ENCODE measurements at places on chromosomes 2 and 18.

DNA sequence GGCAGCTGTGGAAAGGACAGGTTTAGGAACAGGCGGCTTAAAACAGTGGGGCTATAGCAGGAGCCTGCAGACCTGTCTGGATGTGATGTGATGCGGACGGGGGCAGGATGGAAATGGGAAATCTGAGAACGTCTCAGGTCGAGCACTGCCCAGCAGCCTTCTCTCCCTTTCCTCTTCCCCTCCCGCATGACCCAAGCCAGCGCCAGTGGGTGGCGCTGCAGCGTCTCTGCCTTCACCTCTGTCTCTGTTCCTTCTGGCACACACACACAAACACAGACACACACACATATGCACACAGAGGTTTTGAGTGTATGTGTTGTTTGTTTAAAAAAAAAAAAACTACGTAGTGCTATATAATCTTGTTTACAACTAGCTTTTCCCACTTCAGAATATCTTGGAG lies 82.0 kb upstream of the SLC66A3 start:
- DNase-seq, result no peak

DNA sequence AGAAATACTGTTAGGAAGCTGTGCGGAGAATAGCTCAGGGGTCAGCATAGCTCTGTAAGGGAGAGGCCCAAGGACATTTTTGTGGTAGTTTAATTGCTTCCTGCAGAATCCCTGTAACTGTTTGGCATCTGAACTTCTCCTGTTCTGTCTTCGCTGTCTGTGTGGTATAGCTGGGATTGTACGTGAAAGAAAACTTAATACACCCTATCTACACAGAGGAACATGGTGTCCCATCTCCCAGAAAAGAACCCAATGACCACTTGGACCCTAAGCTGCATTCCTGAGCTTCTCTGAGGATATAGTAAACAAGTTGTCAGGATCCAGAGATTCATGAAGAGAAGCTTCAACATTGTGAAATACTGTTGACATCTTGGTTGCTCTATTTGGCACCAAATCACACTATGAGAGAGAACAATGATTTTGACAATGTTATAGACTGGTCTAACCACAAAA lies 81.3 kb downstream of the CDC42EP3 start:
- DNase-seq, result no peak

DNA sequence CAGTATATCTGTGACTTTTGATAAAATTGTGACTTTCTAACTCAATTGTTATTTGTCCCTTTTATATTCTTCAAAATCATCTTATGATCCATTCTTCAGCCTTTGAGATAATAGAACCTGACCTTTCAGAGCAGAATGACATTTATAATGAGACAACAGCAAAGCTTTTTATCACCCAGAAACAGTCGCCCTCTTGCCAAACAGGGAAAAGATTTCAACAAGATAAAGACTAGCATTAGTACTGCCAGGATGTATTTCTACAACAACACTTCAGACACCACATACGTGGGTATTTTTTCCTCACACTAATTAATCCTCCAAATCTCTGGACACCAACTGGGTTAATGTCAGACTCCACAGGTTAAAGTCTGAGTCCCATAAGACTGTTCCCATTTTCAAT lies 249.0 kb downstream of the ZNF804A start:
- DNase-seq, result no peak

- no peak for DNase-seq
Observed at GRCh38 chr2:230899287-230899686, 25.8 kb downstream of the GPR55 start.

DNA sequence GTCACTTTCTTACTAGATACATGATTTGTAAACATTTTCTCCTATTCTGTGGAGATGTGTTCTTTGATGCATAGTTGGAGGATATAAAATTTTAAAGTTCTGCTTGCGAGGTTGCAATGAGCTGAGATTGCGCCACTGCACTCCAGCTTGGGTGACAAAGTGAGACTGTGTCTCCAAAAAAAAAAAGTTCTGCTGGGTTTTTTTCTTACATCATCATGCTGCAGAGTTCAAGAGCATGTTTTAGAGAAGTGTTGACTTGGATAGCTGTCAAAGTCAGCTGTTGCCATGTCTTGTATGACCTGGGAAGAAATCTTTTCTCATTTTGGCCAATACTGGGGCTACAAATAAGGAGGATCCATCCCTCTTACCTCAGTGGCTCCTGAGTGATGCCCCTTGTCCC lies 71.3 kb downstream of the UGGT1 start:
- no peak for DNase-seq

DNA sequence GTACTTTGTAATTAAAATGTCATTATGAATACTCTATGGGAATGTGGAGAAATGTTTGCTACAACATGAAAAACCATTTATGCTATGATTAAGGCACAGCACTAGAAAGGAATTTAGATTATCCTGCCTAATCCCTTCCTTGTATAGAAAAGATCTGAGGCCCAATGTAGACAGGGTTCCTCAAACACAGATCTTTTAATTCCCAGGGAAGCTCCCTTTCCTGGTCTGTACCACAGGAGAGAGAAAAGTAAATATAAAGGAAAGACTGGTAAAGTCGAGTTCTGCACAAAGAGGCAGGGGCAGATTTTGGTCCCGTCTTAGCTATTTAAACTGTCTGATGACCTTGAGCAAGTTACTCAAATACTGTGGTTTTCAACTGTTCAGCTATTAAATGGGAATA lies 84.7 kb downstream of the ICA1L start:
- no peak for DNase-seq

- no peak for DNase-seq
Observed at GRCh38 chr2:217120429-217120828, 260.6 kb upstream of the TNP1 start.

- no peak for DNase-seq
Observed at GRCh38 chr2:44455877-44456276, 94.1 kb downstream of the CAMKMT start.

DNA sequence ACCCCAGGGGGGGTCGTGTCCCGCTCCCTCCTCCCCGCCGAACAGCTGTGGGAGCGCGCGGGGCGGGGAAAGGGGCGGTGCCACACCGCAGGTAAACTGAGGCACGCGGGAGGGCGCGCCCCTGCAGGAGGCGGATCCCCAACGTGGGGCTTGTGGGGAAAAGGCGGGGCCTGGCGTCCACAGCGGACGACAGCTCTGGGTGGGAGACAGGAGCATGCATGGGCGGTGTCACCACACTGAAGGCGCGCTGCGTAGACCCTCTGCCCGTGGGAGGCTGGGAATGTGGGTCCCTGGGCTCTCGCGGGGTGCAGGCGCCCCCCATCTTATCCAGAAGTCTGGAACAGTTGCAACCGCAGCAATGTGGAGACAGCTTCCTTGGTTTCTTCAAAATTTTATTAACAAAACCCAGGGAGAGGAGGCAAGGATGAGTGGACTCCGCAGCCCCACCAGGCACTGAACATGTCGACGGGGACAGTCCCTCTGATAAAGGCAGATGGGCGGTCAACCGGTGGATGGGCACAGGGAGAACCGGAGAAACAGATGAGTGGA lies 723 bp upstream of the MBD1 start:
- no peak for DNase-seq

GRCh38 chr2:238322001-238322411 lies 1.7 kb downstream of the TRAF3IP1 start:
- DNase-seq, result no peak

DNA sequence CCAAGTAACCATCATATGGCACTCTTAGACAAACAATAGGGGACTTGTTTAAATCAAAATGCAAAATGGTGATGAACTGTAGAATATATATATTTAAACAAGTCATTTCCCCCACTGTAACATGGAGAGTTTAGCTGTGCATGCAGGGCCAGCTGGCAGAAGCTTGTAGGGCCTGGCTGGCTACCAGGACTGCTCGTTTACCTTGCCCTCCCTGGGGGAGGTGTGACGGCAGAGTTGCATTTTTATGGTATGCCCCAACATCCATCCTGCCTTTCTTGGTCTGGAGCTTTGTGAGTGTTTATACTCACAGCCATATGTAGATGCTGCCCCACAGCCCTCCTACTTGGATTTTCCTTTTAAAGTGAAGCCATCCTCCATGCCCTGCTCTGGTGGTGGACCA lies 101.7 kb upstream of the ZFP36L2 start:
- no peak for DNase-seq

DNA sequence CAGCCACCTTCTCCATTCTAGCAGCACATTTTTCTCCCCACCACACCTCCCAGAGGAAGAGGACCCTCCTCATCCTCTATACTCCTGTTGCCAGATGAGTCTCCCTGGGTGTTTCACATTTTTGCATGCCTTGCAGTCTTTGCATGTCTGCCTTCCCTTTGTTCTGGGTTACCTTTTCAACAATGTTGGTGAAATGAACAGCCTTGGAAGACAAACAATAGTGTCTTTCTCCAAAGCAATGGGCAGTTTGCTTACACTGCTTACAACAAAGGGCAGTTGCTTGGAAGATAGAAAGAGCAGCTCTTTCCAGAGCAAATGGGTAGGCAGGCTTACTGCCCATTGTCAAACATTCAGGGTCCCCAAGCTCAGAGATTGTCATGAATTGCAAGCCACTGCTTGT lies 14.5 kb upstream of the SEH1L start:
- no peak for DNase-seq

DNA sequence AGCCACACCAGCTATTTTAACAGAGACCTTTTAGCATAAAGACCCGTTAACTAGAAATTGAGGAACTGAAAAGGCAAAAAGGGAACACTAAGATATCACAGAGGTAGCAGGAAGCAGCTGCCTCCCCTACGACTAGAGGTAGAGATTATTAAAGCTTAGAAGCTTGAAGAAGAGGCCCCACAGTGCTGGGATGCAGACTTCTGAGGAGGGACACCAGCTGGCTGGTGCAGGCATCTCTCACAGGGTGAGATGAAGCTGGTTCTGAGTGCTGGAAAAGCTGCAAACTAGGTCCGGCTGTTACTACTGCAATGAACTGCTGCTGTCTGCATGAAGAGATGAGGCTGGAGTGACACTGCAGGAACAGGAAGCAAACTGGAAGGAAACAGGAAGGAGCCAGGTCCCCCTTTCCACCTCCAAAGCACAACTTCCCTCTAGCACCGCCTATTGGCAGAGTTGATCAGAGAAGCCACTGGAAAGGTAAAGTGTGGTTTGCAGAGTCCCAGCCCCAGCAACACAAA lies 61.2 kb upstream of the MRPS9 start:
- DNase-seq, result no peak

DNA sequence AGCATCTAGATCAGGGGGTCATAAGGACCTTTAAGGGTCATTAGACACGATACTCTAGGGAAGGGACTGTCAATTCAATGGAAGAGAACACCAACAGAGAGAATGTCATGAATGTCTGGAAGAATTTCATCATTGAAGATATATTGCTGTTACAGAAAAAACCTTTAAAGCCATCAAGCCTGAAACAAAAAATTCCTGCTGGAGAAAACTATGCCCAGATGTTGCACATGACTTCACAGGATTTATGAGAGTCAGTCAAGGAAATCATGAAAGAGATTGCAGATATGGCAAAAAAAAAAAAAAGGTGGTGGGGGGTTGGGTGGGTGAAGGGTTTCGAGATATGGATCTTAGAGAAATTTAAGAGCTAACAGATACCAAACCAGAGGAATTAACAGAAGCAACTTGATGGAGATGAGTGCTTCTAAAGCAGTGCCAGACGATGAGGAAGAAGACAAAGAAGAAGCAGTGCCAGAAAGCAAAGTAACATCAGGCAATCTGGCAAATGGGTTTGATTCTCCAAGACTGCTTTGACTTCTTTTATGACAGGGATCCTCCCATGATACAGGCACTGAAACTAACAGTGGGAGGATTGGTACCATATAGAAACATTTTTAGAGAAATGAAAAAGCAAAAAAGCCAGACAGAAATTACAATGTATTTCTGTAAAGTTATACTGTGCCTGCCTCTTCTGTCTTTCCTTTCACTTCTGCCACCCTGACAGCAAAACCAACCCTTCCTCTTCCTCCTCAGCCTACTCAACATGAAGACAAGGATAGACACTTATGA lies 28.5 kb downstream of the MAP4K3 start:
- DNase-seq, result no peak

GRCh38 chr2:202042444-202042843 lies 8.8 kb downstream of the FZD7 start:
- no peak for DNase-seq

GRCh38 chr2:213551526-213551925 lies 267.3 kb downstream of the SPAG16 start:
- no peak for DNase-seq

DNA sequence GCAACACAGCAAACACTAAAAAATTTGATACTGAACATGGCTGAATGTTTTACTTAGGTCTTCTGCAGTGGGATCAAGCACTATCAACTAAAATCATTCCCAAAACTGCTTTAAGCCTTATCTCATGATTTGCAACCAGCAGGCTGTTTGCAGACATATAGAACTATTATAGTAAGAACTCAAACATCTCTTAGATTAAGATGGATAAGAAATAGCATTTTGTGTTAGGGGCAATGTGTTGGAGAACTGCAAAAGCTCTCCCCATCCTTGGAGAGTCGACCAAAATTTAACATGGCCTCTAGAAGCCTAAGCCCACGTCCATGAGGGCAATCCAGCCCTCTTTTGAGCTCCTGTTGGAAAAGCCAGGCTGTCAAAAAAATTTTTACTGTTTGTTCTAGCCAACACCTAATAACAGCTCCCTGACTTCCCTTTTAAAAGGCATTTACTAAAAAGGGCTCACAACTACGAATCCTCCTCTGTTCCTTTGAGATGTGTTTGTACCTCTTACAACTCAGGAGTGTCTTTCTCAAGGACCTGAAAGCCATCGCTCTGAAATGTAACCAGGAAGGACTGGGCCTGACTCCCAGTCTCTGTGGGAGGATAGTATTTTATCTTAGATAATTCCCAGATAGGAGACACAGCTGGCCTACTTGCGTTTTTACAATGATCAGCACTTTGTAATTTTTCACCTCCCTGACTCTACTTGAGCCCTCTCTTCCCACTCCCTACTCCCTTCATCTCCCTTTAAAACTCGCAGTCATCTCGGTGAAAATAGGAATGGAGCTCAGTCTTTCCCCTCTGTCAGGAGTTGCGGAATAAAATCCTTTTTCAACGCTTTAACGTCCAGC lies 1.4 kb downstream of the KRCC1 start:
- DNase-seq, result no peak

DNA sequence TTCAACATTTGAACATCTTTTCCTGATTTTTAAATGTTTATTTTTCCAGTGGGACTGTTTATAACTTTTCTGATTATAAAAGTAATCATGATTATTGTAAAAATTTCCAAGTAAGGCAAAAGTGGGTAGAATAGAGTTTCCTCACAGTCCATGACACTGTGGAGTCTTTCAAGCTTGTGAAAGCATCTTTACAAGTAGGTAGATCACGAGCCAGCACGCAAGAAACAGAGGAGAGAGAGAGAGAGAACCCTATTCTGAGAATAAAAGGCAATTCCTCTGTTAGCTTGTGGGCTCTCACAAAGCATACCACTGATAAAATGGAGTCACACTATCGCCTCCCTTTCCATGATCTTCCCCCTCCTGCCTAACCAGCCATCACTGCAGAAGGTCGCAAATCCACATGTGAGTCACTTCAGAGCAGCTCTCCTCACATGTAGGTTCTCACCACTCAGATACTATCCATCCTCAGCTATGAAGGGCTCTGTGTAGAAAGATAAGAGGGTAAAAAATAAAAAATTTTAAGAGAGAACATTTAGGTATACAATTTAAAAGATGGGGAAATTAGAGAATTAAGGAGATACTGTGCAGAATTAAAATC lies 40.3 kb downstream of the AAK1 start:
- no peak for DNase-seq

GRCh38 chr2:200635251-200635650 lies 49.4 kb downstream of the AOX1 start:
- DNase-seq, result no peak
